ENCODE measurements at places on chromosomes 3 and 15.

GRCh38 chr3:177977381-177978158, 558.7 kb upstream of the KCNMB2 start:
- DNase-seq: no peak

DNA sequence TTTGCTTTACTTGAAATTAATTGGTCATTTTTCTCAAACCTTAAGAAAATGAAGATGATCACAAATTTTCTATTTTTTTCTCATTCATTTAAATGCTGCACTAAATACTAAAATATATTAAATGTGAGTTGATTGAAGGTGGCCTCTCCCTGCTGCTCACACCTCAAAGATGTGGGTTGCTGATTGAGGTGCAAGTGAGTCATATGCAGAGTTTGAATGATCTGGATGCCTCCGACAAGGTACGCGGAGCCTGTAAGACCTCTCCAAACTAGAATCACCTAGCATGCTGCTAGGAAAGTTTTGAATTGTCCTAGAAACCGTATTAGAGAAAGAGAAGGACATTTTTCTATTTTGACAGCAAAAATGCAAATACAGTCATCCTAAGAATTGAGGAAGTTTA, 211.3 kb upstream of the FEZF2 start:
- DNase-seq: no peak

GRCh38 chr15:70508561-70509281, 254.6 kb downstream of the UACA start:
- no peak for DNase-seq

DNA sequence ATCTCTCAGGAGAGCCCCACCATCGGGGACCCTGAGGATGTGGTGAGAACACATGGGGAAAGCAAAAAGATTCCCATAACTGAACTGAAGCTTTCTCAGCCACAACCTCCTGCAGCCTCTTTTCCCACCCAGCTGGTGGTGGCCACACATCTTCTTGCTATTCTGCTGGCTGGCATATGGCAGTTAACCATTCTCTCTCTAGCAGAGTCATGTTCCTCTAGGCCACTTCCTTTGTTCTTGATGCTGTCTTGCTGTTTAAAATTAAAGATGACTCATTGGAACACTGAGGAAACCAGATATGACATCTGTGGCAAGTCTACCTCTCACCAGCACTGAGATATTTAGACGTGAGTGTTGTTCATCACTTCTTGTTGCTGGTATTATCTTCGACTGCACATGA, 180.3 kb upstream of the ROBO2 start:
- no peak for DNase-seq

- DNase-seq: no peak
Observed at GRCh38 chr3:122948408-122948807, 79.2 kb downstream of the SEMA5B start.

DNA sequence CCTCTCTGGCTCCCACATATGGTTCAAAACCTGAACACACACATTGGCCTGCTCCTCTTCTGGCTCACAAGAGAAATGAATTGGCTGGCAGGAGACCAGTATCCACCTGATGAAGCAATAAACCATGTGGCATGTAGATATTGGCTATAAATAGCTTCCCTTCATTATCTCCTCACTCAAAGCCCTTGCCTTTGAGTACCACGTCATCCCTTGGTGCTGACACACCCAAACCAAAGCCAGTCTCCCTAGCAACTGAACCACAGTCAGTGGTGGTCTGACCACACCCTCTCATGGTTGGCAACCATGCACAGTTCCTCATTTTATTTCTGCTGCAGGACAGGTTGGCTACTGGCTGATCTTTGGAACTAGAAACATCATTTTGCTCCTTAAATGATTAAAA, 98.8 kb downstream of the ZNF621 start:
- no peak for DNase-seq

DNA sequence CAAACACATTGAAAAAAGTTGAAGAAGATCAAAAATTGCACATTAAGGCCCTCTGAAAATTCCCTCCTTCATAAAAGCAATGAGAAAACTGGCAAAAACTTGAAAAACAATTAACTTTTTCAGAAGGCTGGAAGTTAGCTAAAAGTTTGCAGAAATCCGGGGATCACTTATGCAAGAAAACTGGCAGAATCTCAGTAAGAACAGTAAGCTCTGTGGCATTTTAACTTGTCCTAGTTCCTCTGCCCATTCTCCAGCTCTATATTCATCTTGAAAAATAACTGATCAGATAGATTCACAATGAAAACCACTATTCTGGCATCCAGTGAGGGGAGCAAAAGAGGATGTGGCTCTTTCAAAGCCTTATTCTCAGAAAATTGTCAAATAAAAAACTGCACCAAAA, 566.8 kb downstream of the NTRK3 start:
- DNase-seq: no peak

All from activated CD8-positive, alpha-beta memory T cell treated with anti-CD3 and anti-CD28 coated beads for 1 hour (primary cell).